ENCODE measurements at places on chromosomes 12 and 14.

GRCh38 chr12:45849289-45849688 is 119.8 kb downstream of the ARID2 start:
- no peak for DNase-seq

GRCh38 chr14:74983343-74983742 is 19.4 kb upstream of the EIF2B2 start:
- peak; percentile 36 for DNase-seq

GRCh38 chr14:96754162-96754844 is 42.9 kb upstream of the VRK1 start:
- DNase-seq = peak; percentile 15

DNA sequence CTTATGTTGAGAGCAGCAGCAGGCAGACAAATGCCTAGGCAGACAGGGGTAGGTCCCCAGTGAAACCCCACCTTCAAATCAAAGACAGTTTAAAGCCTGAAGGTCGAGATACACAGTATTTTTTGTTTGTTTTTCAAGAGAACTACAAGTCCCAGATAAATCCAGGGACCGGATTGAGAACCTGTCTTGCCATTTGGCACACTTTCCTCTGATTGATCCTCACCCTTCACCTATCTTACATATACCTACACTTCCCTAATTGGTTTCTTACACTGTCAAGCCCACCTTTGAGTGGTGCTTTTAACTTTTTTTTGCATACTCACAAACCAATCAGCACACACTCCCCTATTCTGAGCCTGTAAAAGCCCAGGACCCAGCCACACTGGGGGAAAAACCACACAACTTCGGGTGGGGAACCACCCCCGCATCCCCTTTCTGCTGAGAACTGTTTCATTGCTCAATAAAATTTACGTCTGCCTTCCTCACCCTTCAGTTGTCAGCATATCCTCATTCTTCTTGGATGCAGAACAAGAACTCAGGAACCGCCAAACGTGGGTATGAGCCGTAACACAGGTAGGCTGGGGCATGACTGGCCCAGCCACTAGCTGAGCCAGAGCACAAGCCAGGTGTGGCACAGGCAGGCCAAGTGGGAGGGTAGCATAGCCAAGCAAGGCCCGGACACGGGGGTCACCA is 11.1 kb downstream of the DICER1 start:
- DNase-seq = no peak

DNA sequence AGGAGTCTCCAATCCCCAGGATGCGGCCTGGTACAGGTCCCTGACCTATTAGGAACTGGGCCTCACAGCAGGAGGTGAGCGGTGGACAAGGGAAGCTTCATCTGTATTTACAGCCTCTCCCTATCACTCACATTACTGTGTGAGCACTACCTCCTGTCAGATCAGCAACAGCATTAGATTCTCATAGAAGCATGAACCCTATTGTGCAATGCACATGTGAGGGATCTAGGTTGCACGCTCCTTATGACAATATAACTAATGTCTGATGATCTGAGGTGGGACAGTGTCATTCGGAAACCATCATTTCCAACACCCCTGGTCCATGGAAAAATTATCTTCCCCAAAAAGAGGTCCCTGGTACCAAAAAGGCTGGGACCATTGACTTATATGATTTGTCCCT is 1000.5 kb downstream of the FLRT2 start:
- DNase-seq = no peak

- DNase-seq = no peak
Observed at GRCh38 chr14:35319509-35319908, 27.3 kb downstream of the PSMA6 start.

DNA sequence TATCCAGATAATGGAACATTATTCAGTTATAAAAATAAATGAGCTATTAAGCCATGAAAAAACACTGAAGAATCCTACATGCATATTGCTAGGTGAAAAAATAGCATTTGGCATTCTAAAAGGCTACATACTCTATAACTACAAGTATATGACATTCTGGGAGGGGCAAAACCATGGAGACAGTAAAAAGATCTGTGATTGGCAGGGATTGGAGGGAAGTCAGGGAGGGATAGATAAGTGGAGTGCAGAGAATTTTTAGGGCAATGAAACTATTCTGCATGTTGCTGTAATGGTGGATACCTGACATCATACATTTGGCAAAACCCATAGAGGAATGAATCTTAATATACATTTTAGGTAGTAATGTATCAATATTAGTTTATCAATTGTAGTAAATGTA is 63.1 kb upstream of the SLC38A2 start:
- no peak for DNase-seq

DNA sequence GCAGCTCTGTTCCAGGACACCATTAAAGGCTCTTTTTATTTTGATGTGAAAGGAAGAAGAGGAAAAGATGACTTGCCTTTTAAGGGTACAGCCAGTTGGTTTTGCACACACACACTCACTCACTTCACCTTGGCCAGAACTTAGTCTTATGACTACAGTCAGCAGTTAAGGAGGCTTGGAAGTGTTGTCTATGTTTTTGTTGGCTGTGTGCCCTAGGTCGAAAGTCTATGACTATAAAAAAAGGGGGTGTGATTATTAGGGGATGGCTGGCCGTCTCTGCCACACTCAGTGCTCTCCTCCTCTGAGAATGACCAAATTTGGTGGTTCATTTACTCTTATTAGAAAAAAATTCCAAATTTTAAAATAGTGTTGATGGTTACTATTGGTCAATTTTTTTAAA is 139.5 kb upstream of the OTX2 start:
- DNase-seq = peak; percentile 2

DNA sequence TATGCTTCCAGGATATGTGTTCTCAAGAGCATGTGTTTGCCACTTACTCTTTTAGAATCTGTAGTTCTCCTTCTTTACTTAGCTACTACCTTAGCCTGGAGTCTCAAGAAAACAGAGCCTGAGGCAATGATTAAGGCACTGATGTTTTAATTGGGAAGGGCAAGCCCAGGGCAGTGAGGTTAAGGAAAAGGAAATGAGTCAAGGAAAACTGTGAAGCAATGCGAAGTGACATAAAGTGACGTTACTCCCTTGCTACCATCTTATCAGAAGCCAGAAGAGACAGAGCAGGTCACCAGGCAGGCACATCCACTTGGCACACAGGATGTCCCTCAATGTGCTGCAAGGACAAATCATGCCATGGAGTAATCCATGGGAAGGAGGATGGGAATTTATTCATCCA is 11.3 kb upstream of the EML5 start:
- DNase-seq = peak; percentile 4

DNA sequence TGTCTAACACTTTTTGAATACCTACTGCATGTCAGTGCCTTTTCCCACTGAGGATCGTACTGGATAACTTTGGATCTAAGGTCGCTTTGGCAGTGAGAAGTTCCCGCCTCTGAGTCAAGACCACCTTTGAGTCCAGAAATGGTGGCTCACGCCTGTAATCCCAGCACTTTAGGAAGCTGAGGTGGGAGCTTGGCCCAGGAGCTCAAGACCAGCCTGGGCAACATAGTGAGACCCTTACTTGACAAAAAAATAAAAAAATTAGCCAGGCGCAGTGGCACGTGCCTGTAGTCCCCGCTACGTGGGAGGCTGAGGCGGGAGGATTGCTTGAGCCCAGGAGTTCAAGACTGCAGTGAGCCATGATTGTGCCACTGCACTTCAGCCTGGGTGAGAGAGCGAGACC is 61.1 kb downstream of the CHST11 start:
- DNase-seq = no peak

- DNase-seq = no peak
Observed at GRCh38 chr14:98175436-98175835, 1096.6 kb downstream of the BCL11B start.

DNA sequence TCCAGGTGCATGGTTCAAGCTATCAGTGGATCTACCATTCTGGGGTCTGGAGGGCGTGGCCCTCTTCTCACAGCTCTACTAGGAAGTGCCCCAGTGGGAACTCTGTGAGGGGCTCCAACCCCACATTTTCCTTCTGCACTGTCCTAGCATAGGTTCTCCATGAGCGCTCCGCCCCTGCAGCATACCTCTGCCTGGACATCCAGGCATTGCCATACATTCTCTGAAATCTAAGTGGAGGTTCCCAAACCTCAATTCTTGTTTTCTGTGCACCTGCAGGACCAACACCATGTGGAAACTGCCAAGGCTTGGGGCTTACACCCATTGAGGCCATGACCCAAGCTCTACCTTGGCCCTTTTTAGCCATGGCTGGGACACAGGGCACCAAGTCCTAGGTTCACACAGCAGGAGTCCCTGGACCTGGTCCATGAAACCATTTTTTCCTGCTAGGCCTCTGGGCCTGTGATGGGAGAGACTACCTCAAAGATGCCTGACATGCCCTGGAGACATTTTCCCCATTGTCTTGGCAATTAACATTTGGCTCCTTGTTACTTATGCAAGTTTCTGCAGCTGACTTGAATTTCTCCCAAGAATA is 76.8 kb downstream of the CRADD start:
- no peak for DNase-seq

- peak; percentile 52 for DNase-seq
Observed at GRCh38 chr12:20463913-20464524, 95.7 kb downstream of the PDE3A start.

DNA sequence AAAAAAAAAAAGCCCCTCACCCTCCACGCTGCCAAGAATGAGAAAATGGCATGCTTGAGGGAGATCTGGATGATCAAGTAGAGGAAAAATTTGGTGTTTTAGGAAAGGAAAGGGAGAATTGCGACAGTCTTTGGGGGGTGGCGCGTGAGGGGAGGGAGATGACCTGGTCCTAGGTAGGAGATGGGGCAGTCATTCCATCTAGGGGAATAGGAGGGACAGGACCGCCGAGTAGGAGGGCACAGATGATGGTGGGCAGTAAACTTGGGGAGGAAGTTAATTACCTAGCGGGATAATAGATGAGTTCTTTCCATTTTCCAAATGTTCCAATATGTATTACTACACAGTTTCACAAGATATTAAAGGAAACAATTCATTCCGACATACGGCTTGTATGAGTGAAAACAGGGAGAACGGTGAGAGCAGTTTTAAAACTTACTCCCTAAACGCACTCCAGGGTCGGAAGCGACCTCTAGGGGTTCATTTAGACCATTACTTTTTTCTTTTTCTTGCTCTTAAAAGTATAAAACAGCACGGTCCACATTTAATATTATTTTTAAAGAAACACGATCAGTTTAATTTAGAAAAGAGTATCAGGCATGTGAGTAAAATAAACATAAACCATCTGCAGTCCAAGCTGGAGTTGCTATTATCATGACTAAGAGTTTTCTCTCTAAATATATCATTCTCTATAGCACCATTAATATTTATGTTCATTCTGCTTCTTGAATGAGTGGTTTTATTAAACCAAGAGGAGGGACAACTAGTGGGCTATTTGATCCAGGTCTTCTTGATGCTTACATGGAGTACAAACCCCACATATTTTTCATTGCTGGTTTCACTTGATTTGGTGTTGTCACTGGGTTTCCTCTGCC is 3.0 kb upstream of the FNTB start:
- DNase-seq = peak; percentile 77

DNA sequence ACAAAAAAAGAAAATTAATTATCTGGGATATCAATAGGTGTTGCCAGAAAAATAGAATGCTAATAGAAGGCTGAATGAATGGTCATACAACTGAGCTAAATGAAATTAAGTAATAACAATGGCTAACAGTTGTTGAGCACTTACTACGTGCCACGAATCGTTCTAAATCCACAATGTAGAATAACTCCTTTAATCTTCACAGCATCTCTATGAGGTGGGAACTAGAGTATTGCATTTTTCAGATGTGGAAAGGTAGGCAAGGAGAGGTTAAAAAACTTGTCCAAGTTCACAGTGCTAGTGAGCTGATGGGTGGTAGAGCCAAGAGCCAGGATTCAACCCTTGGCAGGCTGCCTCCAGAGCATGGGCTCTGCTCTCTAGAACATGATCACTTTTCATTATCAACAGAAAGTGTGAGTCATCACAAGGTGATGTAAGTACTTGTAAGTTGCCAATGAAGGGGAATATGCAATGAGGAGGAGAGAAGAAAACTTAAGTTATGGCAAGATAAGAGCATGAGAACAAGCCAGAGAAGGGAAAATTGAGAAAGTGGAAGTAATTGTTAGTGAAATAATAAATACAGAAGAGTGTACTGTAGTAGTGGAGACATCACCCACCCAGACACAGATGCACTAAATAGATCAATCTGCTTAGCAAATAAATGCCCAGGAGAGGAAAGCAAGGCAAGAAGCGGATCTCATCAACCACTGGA is 122.1 kb downstream of the PRKD1 start:
- DNase-seq = peak; percentile 97

DNA sequence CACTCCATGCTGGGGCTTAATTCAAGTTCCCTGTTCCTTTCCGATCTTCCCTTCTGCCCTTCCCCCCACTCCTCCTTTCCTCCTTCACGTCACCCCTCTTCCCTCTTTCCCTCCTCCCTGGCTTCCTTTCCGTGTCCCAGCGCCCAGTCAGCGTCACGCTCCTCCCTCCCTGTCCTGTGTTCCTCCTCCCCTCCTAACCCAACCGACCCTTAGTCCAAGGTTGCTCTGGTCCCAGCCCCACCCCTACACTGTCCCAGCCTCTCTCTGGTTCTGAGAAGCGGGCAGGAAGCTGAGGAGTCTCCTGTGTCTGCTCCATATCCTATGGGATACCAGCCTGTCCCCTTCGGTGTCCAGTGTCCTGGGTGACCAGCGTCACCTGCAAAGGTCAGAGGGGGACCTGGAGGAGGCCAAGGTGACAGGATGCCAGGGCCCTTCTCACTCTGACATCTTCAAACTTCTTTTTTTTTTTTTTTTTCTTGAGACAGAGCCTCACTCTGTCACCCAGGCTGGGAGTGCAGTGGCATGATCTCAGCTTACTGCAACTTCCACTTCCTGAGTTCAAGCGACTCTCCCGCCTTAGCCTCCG is 56.2 kb upstream of the TSPAN9 start:
- DNase-seq = no peak

DNA sequence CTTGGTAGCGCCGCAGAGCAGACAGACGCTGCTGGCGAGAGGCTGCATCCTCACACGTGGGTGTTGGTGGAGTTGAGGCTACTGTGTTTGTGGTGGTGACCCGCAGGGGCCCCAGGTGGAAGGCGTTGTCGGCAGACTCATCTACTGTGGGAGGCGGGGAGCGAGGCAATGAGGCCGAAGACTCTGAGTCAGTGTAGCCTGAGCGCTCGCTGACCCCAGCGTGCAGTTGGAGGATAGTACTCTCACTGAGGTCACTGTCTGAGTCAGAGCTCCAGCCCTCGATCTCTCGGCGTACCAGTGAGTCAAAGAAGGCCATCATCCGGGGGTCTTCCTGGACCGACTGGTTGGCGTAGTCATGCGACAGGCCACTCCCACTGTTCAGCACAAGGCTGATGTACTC is 76.0 kb upstream of the ACTN1 start:
- DNase-seq = peak; percentile 96

DNA sequence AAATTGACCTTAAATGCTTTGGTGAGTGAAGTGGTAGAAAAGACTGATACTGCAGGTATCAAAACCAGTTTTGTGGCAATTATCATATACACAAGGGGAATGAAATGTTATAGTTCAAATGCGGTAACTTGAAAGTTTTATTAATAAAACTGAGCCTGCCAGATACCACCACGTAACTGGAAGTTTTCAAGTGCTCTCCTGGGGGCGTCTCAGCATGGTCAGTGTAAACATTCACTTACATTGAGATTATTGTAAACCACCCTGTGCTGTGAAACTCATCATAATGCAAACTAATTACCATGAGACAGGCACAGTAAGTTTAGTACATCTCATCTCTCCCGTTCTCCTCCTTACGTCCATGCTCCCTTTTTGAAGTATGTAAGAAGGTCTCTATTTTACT is 280.7 kb upstream of the FAR2 start:
- no peak for DNase-seq

GRCh38 chr12:28191051-28192048 is 1.1 kb downstream of the CCDC91 start:
- peak; percentile 47 for DNase-seq

Data from cardiac fibroblast (primary cell).